Right atrium auricular region (tissue), 2 donors: ENCODE measurements at places on chromosomes 16 and 17.

DNA sequence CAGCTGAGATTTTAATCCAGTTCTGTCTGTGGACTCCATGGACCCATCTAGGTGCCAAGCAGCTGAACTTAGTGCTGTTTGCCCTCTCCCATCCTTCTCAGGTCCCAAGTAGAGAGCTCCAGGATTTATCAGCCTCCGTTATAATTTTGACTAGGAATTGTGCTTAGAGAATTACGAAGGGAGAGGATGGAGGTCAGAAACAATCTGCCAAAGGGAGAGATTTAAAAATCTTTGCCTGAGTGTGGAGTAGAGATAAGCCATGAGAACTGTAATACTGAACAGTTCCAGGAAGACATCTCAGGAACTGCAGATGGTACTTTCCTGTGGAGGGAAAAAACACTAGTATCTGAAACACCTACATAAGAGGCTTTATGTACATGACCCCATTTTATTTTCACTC is 27.0 kb downstream of the CEP95 start:
- no peak for DNase-seq

GRCh38 chr17:630801-631200 is 83.8 kb downstream of the VPS53 start:
- DNase-seq = no peak

DNA sequence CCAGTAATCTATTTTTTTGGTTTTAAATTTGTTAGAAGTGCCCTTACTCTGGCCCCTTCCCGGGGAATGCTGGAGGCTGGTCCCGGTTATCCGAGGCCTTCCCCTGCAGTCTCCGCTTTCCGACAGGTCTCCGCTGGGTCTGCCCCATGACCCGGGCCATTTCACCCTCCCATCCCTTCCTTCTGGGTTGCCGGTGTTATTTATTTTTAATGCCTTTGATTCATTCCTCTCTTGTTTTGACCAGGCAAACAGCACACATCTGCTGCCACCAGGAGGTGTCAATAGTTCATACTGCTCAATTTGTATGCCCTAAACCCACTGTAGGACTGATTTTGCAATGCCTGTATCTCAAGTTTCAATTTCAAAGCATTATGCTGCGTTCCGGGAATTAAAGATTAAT is 113.2 kb upstream of the IRX5 start:
- no peak for DNase-seq

DNA sequence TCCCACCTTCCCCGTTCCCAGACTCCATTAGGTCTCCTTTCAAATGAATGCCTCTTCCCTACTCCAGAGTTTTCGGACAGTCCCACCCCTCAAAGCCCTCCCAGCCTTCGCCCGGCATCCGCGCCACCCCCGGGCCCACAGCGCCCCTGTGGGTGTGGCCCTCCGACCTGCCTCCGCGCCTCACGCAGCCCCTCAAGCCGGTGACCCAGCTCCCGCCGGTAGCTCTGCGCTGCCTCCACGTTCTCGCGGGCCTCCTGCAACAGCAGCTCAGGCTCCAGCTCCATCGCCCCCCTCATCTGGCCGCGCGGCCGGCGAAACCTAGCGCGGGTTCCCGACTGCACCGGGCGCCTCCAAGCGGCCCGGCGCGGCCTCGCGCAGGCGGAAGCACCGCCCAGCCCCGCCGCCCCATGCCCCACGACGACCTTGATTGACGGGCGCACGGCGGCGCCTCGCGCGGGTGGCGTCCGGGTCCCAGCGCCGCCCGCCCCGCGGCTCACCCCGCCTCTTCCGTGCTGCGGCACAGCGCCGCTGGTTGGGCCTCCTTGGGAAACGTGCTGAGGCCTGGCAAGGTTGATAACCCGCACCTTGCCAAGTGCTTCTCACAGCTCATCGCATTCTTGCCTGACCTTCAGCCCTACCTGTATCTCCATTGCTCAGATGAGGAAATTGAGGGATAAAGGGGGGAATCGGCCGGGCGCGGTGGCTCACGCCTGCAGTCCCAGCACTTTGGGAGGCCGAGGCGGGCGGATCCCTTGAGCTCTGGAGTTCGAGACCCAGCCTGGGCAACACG is at the start of gene CRLF3:
CRLF3 (minus strand) TSS at position 337 of the 790 bp plus-strand sequence; CDS start at position 296, 41 bp downstream.
- DNase-seq = peak; percentile 80

- DNase-seq = no peak
Observed at GRCh38 chr16:68659412-68660358, 14.6 kb downstream of the CDH3 start.

- DNase-seq = no peak
Observed at GRCh38 chr17:48261297-48261880, 153.8 kb downstream of the SNX11 start.

- DNase-seq = peak; percentile 89
Observed at GRCh38 chr17:72193391-72194106, 72.7 kb downstream of the SOX9 start.

DNA sequence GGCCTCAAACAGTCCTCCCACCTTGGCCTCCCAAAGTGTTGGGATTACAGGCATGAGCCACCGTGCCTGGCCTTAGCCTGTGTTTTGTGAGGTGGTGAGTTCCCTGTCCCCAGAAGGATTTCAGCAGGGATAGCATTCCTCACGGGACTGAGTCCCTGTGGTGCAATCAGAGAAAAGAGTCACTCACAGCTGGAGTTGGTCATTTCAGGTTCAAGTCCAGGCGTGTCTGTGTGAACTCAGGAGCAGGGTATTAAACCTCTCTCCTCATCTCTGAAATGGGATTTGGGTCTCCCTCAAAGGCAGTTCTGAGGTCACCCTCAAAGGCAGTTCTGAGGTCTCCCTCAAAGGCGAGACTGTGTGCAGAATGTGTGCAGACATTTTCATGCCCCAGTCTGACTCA is 28.6 kb downstream of the NPTX1 start:
- no peak for DNase-seq

DNA sequence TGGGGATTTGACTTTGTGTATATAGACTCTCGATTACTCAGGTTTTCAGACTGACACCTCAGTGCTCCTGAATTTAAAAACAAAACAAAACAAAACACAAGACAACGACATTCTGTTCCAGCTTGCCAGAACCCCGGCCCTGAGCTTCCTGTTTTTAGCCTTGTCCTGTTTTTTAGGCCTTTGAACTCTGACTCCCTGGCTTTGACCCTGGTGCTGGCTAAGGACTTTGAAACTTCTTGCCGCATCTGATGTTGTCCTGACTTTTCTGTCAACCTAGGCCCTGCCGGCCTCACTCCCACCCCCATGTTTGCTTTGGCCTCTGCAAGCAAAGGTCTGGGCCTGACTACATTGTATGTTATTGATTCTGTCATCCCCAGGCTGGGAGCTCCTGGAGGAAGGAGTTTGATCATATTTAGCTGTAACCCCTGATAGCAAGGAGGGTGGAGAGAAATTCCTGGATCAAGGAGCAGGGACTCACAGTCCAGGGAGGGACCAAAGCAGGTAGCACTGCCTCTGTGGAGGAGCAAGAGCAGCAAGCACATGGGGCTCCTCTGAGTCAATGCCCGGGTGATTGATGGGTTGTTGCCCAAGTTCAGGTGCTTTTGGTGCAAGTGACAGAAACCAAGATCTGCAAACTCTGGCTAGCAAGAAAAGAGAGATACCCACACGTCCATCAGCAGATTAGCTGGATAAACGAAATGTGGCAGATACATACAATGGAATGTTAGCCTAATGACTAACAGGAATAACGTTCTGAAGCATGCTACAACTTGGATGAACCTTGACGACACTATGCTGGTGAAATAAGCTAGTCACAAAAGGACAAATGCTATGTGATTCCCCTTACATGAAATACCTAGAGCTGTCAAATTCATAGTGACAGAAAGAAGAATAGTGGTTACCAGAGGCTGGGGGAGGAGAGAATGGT is 7.7 kb downstream of the CCL16 start:
- DNase-seq = peak; percentile 67

- DNase-seq = no peak
Observed at GRCh38 chr17:8110907-8111306, 7.4 kb downstream of the ALOXE3 start.

DNA sequence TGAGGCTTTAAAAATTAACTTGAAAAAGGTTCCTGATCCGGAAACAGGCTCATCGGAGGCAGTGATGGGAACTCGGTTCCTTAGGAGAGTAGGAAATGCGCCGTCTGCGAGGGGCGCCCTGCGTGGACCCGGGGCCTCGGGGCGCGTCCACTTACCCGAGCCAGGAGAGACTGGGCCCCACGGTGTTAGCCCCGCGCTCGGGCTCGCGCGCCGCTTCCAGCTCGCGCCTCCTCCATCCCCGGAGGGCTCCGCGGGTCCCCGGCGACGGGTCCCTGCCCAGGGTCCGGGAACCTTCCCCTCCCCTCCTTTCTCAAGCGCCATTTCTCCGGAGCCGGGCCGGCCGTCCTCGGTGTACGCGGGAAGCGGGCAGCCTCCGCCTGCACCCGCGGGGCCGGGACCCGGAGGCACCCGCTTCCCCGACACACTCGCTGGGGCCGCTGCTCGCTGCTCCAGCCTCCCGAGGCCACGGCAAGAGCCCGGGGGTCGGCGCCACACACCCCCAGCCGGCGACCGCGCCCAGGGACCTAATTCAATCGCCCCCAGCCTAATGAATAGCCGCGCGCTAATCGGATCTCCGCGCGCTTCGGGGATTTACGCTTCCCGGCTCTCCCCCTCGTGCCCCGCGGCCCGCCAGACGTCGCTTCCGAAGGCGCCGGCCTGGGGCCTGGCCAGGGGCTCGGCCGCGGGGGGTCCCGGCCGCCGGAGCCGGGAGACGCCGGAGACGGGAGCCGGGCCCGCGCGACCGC is 2.2 kb upstream of the BAHCC1 start:
- DNase-seq = no peak

DNA sequence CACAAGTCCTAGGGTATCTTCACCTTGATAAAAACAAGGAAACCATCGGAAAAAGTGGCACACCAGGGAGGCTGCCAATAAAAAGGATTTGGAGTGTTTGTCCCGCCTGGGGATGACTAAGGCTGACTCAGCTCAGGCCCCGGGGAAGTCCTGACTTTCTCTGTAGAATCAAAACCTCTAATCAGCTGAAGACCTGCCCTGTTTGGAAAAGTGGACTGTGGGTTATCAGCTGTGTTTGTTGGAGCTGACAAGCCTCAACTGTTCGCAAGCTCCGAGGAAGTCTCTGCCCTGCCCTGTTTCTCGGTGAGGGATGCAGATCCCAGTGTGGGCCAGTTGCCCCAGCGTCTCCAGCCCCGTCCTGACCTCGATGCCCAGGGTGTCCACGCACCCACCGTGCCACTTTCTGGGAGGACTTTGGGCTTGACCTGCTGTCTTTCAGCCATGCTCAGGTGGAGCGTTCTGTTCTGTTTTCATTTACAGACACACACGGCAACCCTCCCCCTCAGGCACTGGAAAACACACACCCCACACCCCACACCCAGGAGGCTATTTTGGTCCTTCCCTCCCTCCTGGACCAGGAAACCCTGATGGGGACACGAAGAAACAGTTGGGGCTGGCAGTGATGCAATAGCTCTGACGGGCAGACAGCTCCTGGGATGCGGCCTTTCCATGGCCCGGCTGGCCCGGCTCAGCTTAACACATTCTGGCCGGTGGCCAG is 27.6 kb upstream of the PITPNA start:
- DNase-seq = peak; percentile 95

- no peak for DNase-seq
Observed at GRCh38 chr16:88407807-88408206, 25.0 kb downstream of the ZNF469 start.

- no peak for DNase-seq
Observed at GRCh38 chr16:75621170-75621477, 2.0 kb downstream of the ADAT1 start.
